ENCODE measurements at places on chromosomes 13 and 19.

DNA sequence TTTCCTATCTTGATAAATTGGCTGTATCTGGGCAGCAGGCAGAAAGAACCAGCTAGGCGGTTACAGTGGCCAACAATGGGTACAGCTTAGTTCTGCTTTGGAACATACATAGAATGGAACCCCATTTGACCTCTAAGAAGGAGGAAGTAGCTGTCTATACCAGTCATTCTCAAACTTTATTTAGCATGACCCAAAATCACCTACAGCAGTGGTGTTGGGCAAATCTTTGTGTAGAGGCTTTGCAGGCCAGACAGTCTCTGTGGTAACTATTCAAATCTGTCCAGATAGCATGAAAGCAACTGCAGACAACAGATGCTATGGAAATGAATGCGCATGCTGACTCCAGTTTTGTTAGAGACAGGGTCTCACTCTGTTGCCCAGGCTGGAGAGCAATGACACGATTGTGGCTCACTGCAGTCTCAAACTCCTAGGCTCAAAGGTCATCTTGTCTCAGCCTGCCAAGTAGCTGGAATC, 12.0 kb upstream of the KCNC3 start:
- DNase-seq, result no peak

DNA sequence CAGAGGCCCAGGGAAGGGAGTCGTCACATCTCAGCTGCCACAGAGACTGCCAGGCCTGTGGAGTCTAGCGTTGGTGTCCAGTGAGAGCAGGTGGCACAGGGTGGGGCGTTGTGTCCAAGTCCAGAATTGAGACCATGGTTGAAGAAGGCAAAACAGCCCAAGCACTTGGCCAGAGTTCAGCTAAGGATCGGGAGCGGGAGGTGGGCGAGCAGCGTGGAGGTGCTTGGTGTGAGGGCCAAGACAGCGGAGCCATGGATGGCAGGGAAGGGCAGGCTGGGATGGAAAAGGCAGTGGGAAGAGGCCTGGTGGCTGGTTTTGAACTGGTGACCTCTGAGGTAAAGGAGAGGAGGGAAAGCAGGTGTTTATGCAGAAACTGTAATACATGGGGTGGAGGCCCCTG, 8.0 kb downstream of the IGFLR1 start:
- no peak for DNase-seq

DNA sequence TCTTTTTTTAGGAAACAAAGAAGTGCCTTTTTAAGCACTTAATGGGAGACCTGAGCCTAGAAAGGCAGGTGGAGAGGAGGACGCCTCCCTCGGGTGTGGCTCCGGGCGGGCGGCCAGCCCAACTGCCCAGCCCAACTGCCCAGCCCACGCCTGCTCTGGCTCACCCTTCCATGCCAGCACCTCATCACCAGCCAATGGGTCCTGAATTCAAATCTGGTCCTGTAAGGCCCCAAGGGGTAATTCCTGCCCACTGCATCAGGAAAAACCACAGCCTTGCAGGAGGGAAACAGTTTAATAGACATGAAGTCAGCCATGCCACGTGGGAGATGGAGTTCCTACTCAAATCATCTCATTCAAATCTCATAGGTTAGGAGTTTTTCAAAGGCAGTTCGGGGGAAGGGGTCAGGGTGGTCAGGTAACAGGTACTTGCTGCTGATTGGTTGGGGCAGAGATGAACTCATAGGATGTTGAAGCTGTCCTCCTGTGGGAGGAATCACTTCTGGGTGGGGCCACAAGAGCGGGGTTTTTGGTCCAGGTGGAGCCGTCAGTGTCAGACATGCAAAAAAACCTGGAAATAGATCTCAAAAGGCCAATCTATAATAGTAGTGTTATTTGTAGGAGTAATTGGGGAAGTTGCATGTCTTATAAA, 64.9 kb downstream of the HSPH1 start:
- DNase-seq, result no peak

GRCh38 chr19:47600246-47601179, 8.4 kb upstream of the BICRA start:
- peak; percentile 86 for DNase-seq

DNA sequence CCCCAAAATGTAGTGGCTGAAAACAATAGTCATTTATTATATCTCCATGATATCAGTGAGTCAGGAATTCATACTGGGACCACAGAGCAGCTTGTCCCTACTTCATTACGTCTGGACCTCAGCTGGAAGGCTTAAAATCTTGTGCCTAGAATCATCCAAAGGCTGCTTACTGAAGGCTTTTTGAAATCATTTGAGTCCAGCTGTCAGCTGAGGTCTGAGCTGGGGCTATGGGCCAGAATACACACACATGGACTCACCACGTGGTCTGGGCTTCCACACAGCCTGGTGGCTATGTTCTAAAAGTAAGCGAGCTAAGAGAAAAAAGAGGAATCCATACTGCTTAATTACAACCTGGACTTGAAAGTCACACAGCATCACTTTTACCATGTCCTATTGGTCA, 209.2 kb downstream of the KCTD12 start:
- DNase-seq, result no peak

- no peak for DNase-seq
These were observed 67.7 kb upstream of the SERP2 start for GRCh38 chr13:44305917-44306370.

DNA sequence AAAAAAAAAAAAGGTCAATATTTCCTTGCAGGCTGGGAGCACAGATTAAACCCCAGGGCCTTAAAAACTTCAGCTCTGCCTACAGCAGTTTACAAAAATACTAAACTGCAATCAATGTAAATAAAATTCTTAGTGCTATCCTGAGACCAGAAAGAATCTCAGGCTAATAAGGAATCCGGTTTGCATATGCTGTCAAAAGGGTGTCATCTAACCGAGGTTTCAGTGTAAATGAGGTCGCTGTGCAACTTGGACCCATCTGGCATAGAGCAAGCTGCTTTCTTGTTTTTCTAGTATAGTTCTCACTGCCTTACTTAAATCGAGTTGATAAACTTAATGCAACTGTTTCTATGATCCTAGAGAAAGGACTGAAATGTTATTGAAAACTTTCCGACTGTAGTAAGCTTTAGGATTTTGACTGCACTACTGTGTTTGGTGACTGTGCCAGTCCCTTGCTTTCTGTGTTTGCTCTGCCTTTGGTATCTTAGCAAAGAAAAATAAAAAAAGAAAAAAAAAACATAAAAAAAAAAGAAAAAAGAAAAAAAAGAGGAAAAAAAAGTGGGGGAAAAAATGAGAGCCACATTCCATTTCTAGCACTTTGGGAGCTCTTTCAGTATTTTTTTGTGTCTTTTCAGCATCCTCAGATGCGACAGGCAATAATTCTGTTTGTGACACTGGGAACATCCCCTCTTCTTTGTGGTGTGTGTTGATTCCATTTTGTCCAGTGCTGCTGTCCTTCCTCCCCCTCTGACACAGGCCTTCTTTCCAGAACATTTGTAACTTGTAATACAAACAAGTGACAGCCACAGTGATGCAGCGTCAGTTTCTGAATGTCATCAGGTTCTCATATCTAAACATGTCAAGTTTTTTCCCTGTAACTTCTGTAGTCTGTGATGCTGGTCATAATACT, 340.5 kb downstream of the ZNF536 start:
- DNase-seq, result no peak

GRCh38 chr13:113639616-113640262, 18.3 kb downstream of the ATP4B start:
- no peak for DNase-seq

DNA sequence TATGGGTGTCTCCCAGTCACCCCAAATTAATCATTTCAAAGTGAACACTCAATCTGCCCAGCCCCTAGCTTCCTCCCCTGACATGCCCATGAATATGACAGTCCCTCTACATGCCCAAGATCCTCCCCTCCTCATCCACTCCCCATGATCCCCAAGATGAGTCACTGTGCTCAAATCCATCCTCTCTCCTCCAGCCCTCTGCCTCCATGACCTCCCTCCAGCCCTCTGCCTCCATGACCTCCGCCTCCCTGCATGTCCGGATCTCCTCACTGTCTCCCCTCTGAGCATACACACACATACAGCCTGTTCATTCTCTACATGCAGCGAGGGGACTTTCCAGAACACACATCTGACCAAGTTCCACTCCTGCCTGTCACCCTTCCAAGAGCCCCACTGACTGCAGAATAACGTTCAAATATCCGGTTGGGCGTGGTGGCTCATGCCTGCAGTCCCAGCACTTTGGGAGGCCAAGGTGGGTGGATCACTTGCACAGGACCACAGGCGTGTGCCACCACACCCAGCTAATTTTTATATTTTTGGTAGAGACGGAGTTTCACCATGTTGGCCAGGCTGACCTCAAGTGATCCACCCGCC, 18.4 kb upstream of the FEM1A start:
- no peak for DNase-seq

Measured in H54 (cell line).